ENCODE measurements at places on chromosomes 7 and 10.

- DNase-seq = no peak
Observed at GRCh38 chr10:112223725-112224124, 40.2 kb upstream of the GPAM start.

DNA sequence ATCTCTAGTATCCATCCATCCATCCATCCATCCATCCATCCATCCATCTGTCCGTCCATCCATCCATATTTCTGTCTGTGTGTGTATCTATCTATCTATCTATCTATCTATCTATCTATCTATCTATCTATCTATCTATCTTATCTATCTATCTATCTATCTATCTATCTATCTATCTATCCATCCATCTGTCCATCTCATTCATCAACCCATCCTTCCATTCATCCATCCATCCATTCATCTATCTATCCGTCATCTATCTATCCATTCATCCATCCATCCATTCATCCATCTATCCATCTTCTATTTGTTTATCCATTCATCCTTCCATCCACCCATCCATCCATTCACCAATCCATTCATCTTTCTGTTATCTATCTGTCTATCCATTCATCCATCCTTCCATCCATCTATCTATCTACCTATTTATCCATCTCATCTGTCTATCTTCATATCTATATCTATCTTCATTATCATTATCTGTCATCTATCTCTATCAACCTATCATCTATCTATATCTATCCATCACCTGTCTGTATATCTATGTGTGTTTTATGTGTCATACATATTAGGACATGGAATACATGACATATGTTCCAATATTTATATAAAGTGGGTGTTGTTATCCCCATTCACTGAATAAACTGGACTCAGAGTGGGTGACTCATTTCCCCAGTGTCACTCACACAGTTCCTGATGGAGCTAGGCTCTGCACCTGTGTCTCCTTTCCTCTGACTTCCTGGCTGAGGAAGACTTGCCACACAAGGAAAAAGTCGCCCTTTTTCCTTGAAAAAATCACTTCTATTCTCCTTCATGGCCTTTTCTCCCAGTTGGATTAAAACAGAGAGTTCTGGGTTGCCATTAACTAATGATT is 200.1 kb downstream of the CCDC3 start:
- DNase-seq = no peak

GRCh38 chr7:158371856-158372255 is 215.8 kb downstream of the PTPRN2 start:
- DNase-seq = no peak

GRCh38 chr7:42611289-42611928 is 300.5 kb downstream of the C7orf25 start:
- DNase-seq = no peak

- DNase-seq = no peak
Observed at GRCh38 chr10:117788911-117789310, 246.4 kb downstream of the EMX2 start.

- no peak for DNase-seq
Observed at GRCh38 chr10:71981876-71982230, 17.7 kb downstream of the CHST3 start.

GRCh38 chr10:17457083-17457482 is 2.7 kb upstream of the ST8SIA6 start:
- DNase-seq = no peak

DNA sequence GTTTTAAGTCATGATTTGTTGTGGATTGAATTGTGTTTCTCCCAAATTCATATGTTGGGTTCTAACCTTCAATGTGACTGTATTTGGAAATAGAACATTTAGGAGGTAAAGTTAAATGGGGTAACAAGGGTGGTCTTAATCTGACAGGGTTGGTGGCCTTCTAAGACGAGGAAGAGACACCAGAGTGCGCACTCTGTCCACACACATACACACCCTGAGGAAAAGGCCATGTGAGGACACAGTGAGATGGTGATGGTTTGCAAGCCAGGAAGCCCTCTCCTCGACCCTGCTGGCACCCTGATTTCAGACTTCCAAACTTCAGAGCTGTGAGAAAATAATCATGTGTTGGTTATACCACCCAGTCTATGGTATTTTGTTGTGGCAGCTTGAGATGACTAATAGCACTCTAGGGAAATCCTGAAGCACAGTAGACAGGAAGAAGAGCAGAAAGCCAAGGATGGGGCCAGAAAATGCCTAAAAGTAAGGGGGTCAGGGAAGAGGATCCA is 28.0 kb upstream of the SEM1 start:
- no peak for DNase-seq
